Hair follicular keratinocyte (primary cell): ENCODE measurements at places on chromosomes 1 and 21. TPM values are rescaled to one million over a fixed set of nuclear protein-coding genes. Genes with fewer than 3 reads are reported as not detected.

The UBE2J2 gene
- 28.3 and 55.2 TPM in 2 replicates for total RNA-seq

The AADACL3 gene
- not detected in 2 replicates for total RNA-seq

The SPRR3 gene
- 0.61 and 0.70 TPM in 2 replicates for total RNA-seq

The RIMS3 gene
- total RNA-seq, result 3.1 and 3.6 TPM in 2 replicates

The NTNG1 gene
- 0.31 TPM in 1 of 2 replicates, not detected in the other for total RNA-seq

The TEX50 gene
- total RNA-seq, result not detected in 2 replicates

The REN gene
- total RNA-seq, result not detected in 2 replicates

The PALMD gene
- 4.1 and 5.4 TPM in 2 replicates for total RNA-seq

The MTOR gene
- total RNA-seq, result 31.1 and 33.6 TPM in 2 replicates

The GBP5 gene
- total RNA-seq, result 0.11 TPM in 1 of 2 replicates, not detected in the other

The S100A9 gene
- 1,435 and 1,560 TPM in 2 replicates for total RNA-seq

The DENND1B gene
- total RNA-seq, result 5.7 and 7.2 TPM in 2 replicates

The C1orf87 gene
- total RNA-seq, result 0.94 TPM in 1 of 2 replicates, not detected in the other

The THEM5 gene
- total RNA-seq, result not detected in 2 replicates

The KIF14 gene
- total RNA-seq, result 6.1 and 17.7 TPM in 2 replicates

The PRAMEF18 gene
- total RNA-seq, result not detected in 2 replicates

The S100A1 gene
- not detected in 2 replicates for total RNA-seq

The SPAG17 gene
- 0.08 TPM in 2 replicates for total RNA-seq

The SERBP1 gene
- total RNA-seq, result 248 and 412 TPM in 2 replicates

The SPRR2G gene
- not detected in 2 replicates for total RNA-seq

The PTCH2 gene
- total RNA-seq, result not detected in 2 replicates

The KRTAP13-2 gene
- total RNA-seq, result not detected in 2 replicates

The MRPL37 gene
- total RNA-seq, result 107 and 157 TPM in 2 replicates

The AHCYL1 gene
- total RNA-seq, result 29.6 and 31.9 TPM in 2 replicates

The SARS1 gene
- total RNA-seq, result 277 and 369 TPM in 2 replicates

The FLG2 gene
- total RNA-seq, result not detected in 2 replicates

The OR6K3 gene
- total RNA-seq, result not detected in 2 replicates

The MARK1 gene
- total RNA-seq, result 7.1 and 81.1 TPM in 2 replicates

The CACNA1S gene
- not detected in 2 replicates for total RNA-seq

The PPP2R5A gene
- 25.7 and 35.1 TPM in 2 replicates for total RNA-seq

The KCNN3 gene
- total RNA-seq, result not detected in 2 replicates

The TNFAIP8L2 gene
- total RNA-seq, result not detected in 2 replicates

The GNG4 gene
- total RNA-seq, result 0.16 and 0.30 TPM in 2 replicates

The OR10J1 gene
- not detected in 2 replicates for total RNA-seq

The KRTAP20-3 gene
- not detected in 2 replicates for total RNA-seq

The MEAF6 gene
- 55.1 and 64.5 TPM in 2 replicates for total RNA-seq

The OR2T33 gene
- not detected in 2 replicates for total RNA-seq

The GFI1 gene
- 0.08 TPM in 1 of 2 replicates, not detected in the other for total RNA-seq

The BTG2 gene
- 25.1 and 34.1 TPM in 2 replicates for total RNA-seq

The F11R gene
- total RNA-seq, result 97.3 and 126 TPM in 2 replicates

The GSTM1 gene
- total RNA-seq, result 8.1 and 18.4 TPM in 2 replicates

The CD48 gene
- total RNA-seq, result not detected in 2 replicates

The WNT9A gene
- total RNA-seq, result under 0.01 and 0.08 TPM in 2 replicates

The OR2T11 gene
- not detected in 2 replicates for total RNA-seq

The RGS2 gene
- total RNA-seq, result 7.2 and 7.3 TPM in 2 replicates

The B3GALT2 gene
- total RNA-seq, result not detected in 2 replicates
